Activated naive CD4-positive, alpha-beta T cell treated with Interleukin-2 at 50 U/mL for 16 hours (primary cell): ENCODE measurements at places on chromosomes 11 and 22.

- DNase-seq, result no peak
Observed at GRCh38 chr11:90168571-90168970, 34.1 kb downstream of the NAALAD2 start.

DNA sequence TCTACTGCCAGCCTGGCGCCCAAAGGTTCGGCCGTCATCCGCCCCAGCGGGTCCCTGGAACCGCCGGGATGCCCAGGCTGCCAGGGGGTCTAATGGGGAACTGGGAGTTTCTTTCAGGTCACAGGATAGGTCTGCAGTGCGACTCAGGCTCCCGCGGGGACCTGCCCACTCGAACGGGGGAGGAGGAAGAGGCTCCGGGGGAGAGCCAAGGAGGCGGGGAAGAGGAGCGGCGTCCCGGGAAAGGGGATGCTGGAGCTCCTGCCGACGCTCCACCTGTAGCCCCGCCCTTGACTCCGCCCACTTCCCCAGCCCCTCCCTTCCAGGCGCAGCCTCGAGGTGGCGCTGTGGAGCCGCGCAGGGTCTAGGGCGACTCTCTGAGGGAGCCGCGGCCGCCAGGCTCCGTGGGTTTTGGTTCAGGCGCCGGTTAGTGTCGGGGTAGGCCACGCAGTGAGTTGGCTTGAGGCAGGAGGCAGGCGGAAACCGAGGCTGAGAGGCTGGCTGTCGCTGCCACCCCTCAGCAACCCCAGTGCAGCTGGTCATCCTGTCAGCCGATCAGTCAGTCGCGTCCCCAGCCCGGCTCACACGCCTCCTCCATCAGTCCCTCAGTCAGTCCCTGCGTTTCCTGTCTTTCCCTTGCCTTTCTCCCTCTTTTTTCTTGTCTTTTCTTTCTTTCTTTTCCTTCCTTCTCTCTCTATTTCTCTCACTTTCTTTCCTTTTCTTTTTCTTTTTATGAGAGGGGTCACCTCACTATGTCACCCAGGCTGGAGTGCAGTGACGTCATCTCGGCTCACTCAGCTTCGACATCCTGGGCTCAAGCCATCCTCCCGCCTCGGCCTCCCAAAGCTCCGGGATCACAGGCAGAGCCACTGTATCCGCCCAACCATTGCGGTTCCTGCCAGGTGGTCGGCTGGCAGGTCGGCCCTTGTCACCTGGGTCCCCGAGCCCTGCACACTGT is 26.4 kb downstream of the YWHAH start:
- DNase-seq, result peak; percentile 86

GRCh38 chr11:1998290-1998689 is 648 bp upstream of the H19 start:
- no peak for DNase-seq

DNA sequence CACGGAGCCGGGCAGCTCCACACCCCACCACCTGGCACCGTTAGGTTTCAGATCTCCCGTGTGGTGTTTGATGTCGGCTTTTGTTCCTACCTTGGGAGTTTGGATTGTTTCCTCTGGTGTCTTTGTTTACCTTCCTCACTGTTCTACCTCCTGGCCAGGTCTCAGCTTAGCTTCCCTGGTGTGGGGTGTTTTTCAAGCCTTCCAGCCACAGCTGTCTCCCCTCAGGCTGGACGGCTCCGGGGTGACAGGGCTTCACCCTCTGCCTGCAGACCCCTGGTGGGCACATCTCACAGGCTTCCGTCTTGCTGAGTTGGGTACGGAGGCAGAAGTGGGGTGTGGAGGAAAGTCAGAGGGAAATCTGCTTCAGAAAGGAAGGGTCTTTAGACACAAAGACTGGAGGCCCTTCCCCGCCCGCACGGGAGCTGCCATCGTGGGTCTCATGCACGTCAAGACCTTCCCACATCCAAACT is 59.6 kb upstream of the EMID1 start:
- no peak for DNase-seq

DNA sequence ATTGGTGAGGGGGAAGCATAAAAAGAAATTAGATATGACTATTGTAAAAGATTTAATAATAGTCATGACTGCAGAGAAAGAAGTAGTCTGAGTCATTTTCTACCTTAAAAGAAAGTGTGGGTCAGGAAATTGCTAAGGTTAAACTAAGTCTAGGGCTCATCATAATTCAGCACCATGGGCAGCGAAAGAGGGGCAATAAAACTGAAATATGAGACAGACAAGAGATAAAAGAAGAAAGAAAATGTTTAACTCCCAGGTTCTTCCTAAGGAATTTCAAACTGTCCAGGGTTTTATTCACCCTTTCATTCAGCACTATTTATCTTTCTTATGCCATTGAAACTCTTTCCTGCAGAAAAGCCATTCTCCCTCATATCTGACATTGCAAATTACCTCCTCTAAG is 114.4 kb upstream of the API5 start:
- DNase-seq, result no peak

GRCh38 chr11:34345991-34346480 is 11.8 kb downstream of the ABTB2 start:
- no peak for DNase-seq

DNA sequence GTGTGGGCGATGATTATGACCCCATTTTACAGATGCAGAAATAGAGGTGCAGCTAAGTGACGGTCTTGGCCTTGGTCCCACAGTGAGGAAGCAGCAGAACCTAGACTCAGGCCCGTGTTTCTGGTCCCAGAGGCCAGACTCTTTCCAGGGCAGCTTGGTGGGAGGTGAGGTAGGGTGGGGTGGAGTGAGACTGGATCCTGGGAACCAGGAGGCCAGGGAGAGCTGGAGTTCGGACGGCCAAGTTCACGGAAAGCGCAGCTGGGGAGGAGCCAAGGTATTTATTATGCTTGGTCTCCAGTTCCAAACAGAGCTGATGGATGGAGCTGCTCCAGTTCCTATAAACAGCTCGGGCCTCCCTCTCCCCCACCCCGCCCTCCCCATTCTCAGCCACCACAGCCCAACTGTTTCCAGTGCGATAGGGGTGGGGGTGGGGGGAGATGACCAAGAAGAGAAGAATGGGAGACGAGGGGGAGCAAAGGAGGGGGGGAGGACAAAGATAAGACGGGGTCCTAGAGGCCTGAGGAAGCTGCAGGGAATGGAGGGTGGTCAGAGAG is 16.2 kb downstream of the LRRC32 start:
- DNase-seq, result no peak

- DNase-seq, result peak; percentile 52
Observed at GRCh38 chr11:47186076-47186699, at the start of gene PACSIN3. Gene PACSIN3 (minus strand): TSS chr11:47186434. CDS start chr11:47182727, 3,707 bp downstream.

GRCh38 chr11:58919980-58920379 is 19.3 kb upstream of the GLYATL1 start:
- DNase-seq, result no peak

GRCh38 chr22:44195189-44195871 is 14.6 kb downstream of the PARVG start:
- no peak for DNase-seq

- no peak for DNase-seq
Observed at GRCh38 chr11:119941636-119942411, 196.1 kb downstream of the TRIM29 start.

DNA sequence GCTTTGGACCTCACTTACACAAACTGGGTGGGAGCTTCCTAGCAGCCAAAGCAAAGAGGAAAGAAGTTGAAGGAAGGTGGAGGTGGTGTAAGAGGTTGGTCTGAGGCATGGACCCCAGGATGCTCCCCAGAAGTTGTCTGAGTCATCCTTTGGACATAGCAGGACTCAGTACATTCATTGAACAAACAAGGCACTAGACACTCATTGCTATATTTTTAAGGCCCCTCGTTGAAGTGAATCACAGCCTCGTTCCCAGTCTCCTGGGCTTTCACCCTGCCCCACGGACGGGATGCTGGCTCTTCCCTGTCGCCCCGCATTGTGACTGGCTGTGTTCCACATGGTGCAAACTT is 95.9 kb upstream of the FGF3 start:
- DNase-seq, result no peak

DNA sequence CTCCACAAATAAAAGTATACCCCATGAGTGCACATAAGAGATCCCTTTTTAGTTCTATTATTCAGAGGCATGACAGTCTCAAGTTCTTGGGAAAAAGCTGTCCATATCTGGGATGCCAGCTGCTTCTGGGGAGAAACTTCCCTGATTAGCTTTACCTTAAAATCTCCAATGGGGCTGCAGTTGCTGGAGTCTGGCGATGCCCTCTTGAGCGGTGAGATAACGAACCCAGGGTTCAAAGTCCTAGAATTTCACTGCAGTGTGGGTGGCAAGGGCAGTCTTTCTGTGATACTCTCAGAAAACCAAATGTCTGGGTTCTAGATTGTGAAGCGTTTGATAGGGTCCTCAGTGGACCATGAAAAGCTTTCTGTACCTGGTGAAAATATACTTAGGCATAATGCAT is 7.4 kb upstream of the PRR33 start:
- DNase-seq, result no peak

GRCh38 chr22:37386441-37386840 is 40.8 kb downstream of the ELFN2 start:
- no peak for DNase-seq

DNA sequence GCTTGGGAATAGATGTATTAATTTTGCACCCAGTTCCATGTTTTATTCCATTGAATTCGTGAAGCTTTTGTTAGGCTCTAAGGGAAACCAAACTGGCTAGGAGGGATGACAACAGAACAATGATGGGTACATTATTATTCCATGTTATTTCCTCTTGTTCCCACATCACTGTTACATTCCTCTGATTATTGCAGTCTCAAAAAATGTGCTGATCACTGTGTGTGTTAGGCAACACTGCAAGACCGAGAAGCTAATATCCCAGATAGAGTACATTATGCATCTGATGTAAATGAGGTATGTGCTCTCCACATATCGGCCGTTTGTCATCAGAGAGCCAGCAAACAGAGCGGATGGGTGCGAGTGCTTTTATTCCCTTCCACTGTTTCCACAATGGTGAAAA is 327.9 kb downstream of the SOX6 start:
- DNase-seq, result no peak

DNA sequence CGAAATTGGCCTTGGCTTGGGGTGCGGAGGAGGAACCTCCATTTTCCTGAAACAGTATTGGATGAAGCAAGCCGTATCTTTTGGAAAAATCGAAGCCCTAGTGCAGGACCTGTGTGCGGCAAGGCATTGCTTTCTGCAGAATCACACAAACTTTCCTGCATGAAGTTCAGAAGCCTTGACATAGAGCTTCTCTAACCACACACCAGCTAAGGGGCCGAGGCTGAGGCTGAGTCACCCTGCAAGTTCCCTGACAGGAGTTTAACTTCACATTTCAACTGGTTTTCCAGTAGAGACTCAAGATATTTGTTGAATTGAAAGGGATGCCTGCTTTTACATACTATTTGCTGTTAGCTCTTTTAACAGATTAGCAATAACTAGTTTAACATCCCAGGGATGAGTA is 67.8 kb downstream of the TCF20 start:
- DNase-seq, result peak; percentile 58

GRCh38 chr11:120197977-120198376 is 12.9 kb upstream of the OAF start:
- DNase-seq, result no peak

GRCh38 chr11:11995601-11996000 is 12.8 kb downstream of the DKK3 start:
- DNase-seq, result no peak

DNA sequence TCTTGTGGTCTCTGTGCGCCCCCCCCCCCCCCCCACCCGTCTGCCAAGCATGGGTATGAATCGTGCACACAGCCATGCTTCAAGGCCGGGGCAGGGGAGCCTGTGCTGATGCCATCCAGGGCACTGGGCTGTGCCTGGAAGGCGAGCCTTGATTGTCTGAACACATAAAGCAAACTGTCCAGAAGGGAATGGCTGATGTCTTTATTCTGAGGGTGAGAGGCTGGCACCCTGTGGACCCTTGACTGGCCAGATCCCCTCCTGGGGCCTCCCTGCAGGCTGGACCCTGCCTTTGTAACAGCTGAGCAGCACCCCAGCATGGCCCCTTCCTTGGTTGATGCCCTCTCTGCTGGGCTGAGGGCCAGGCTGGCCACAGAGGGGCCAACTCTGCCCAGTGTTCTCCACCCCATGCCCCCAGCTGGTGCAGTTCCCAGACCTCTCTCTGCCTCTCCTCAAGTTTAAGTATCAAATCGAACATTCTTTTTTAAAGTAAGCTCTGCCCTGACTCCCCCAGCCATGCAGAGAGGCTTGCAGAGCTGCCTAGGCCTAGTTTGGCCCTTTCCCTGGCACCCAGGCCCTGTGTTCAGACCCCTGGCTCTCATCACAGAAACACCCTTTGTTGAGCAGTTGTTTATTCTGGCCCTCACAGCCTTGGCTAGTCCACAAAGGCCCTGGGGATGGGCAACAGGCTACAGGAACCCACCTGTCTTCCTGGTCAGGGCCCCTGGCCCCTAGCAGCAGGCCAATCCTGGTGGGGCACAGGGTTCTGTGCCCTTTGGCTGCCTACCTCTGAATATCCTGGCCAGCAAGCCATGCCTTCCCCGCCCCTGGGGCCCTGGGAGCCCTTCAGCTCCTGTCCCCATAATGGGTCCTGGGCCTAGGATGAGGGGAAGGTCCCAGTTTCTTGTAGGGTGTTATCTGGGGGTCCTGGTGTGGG is 3.9 kb upstream of the RANBP1 start:
- DNase-seq, result no peak

GRCh38 chr11:44763121-44763820 is 36.5 kb downstream of the TSPAN18 start:
- no peak for DNase-seq

- no peak for DNase-seq
Observed at GRCh38 chr11:104104664-104105063, 59.3 kb downstream of the PDGFD start.

GRCh38 chr11:32032478-32032877 is 58.4 kb upstream of the RCN1 start:
- no peak for DNase-seq

- DNase-seq, result no peak
Observed at GRCh38 chr22:25139062-25139461, 60.6 kb upstream of the CRYBB3 start.

- DNase-seq, result no peak
Observed at GRCh38 chr22:36862251-36863242, 1.7 kb downstream of the NCF4 start.

GRCh38 chr11:109320595-109320994 is 101.4 kb upstream of the C11orf87 start:
- no peak for DNase-seq

- no peak for DNase-seq
Observed at GRCh38 chr22:35561796-35562526, 21.3 kb downstream of the RASD2 start.

DNA sequence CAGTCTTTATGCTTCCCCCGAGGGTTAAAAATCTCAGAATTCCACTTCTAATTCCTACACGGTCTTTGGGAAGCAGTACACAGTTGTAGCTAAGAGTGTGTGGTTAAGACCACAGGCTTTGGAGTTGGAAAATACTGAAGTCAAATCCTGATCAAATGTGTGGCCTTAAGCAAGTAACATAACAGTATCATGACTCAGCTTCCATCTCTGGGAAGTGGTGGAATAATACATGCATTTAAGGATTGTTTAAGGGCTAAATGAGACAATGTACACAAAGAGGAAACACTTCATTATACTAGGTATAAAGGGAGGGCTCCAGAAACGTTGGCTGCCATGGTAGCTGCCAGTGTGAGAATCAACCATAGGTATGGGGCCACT is 71.5 kb downstream of the FAT3 start:
- DNase-seq, result no peak

DNA sequence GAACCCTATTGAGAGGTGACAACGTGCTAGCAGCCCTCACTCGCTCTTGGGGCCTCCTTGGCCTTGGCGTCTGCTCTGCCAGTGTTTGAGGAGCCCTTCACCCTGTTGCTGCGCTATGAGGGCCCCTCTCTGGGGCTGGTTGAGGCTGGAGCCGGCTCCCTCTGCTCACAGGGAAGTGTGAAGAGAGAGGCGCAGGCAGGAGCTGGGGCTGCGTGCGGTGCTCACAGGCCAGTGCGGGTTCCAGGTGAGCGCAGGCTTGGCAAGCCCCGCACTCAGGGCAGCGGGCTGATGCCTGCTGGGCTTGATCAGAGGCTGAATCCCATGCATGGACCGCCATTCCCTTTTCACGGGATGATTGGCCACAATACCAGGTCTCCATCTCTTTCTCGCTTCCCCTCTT is 90.7 kb downstream of the DLG2 start:
- DNase-seq, result no peak
